ENCODE measurements at places on chromosomes 12 and 14.

DNA sequence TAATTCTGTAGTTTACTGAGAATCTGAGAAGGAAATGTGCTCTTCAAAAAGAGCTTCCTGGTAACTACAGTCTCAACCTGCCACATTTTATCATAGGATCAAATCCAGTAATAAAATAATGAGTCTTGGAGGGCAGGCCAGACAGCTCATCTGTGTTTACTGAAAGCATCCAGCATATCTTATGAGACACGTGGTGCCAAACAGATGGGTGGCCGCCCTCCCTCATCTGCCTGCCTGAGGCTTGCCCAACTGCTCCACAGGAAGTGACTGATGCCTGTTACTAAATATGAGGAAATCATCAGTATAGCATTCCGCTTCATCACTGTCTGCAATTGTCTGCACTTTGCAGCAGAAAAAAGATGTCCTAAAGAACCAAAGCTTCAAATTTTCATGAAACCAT is 13.5 kb downstream of the DHRS7 start:
- no peak overlapping the region for H3K4me3 ChIP-seq
- H3K27ac ChIP-seq = no peak overlapping the region
- no peaks in the 10 kb centered on the region for H3K4me1 ChIP-seq
- DNase-seq = no peak
- H3K36me3 ChIP-seq = no peaks in the 10 kb centered on the region

- H3K4me3 ChIP-seq = no peak overlapping the region
- DNase-seq = no peak
- H3K27ac ChIP-seq = no peak overlapping the region
Observed at GRCh38 chr14:69620211-69620611, 8.8 kb downstream of the SUSD6 start.

GRCh38 chr14:99971941-99972747 is 93.1 kb upstream of the EVL start:
- peak overlapping the region; percentile 10 for H3K4me3 ChIP-seq
- no peak overlapping the region for H3K27ac ChIP-seq
- no peaks in the 10 kb centered on the region for H3K4me1 ChIP-seq
- no peaks in the 10 kb centered on the region for H3K36me3 ChIP-seq

GRCh38 chr12:6554168-6555017 is 1.4 kb downstream of the IFFO1 start:
- no peaks in the 10 kb centered on the region for H3K27me3 ChIP-seq
- H3K4me3 ChIP-seq = peak overlapping the region; percentile 91
- DNase-seq = peak; percentile 75
- H3K27ac ChIP-seq = no peak overlapping the region

GRCh38 chr12:104694161-104694560 is 237.4 kb downstream of the CHST11 start:
- no peak overlapping the region for H3K4me3 ChIP-seq
- no peaks in the 10 kb centered on the region for H3K36me3 ChIP-seq
- H3K27ac ChIP-seq = no peak overlapping the region

- H3K36me3 ChIP-seq = no peaks in the 10 kb centered on the region
- no peak for DNase-seq
- H3K27me3 ChIP-seq = no peaks in the 10 kb centered on the region
- H3K4me1 ChIP-seq = no peaks in the 10 kb centered on the region
- H3K27ac ChIP-seq = no peak overlapping the region
Observed at GRCh38 chr14:60278350-60278749, 29.3 kb downstream of the PPM1A start.

DNA sequence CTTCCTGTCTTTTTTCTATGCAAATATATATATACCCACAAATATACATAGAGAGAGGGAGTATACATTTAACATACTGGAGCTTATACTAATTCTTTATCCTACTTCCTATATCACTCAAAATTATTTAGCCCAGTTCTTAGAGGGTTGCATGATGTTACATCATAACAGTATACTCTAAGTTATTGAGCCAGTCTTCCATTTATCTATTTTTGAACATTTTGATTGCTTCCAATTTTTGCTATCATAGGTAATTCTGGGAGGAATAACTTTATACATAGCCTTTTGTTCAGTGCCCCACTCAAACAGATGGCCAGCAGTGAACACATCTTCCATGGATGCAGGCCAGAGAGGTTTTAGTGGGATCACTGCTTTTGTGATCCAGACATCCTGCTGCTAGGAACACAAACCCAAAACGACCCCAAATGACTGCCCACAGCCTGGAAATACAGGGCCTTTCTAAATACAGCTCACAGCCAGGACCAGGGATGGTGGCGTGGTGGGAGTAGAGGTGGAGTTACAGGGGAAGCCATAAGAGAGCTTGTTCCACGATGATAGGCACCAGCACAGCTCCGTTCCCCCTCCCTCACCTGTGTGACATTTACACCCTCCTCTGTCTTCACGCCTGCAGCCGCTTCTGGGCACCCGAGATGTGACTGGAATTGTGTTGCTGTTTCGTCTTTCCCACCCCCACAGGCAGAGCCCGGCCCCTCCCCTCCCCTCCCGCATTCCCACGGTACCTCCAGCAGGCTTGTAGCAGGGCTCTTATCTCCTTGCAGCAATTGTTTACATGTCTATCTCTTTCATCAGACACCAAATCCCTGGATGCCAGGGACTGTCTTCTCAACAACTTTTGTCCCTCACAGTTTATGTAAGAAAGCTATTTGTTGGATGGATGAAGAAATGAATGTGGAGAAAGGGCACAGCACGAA is 30.7 kb upstream of the HDAC7 start:
- peaks cover 5% of the 10 kb centered on the region for H3K36me3 ChIP-seq
- H3K4me1 ChIP-seq = 0 out of 2 replicates have a peak, but pooled peaks cover 10% of the 10 kb centered on the region
- no peaks in the 10 kb centered on the region for H3K27me3 ChIP-seq
- H3K4me3 ChIP-seq = no peak overlapping the region

DNA sequence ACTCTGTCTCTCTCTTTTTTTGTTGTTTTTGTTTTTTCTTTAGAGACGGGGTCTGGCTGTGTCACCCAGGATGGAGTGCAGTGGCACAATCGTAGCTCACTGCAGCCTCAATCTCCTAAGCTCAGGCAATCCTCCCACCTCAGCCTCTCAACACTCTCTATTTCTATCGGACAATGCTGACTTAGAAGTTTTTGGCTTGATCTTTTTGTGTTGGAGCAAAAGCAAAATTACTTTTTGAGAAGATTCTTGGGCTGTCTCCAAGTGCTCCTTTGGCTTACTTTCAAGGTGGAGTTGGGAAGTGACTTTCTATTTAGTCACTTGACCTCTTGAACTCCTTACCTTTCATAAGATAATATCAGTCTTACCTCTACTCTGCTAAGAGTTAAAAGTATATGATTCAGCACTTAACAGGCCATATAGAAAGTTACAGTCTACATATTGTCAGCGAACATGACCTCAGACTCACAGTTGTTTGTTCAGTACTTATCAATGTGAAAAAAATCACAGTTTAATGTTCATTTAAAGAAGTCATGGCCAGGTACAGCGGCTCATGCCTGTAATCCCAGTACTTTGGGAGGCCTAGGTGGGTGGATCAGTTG is 15.4 kb upstream of the MIA2 start:
- H3K27me3 ChIP-seq = no peaks in the 10 kb centered on the region
- 0 out of 2 replicates have a peak, but pooled peaks cover 4% of the 10 kb centered on the region for H3K4me1 ChIP-seq
- DNase-seq = no peak
- H3K4me3 ChIP-seq = no peak overlapping the region
- H3K36me3 ChIP-seq = no peaks in the 10 kb centered on the region
- no peak overlapping the region for H3K27ac ChIP-seq

DNA sequence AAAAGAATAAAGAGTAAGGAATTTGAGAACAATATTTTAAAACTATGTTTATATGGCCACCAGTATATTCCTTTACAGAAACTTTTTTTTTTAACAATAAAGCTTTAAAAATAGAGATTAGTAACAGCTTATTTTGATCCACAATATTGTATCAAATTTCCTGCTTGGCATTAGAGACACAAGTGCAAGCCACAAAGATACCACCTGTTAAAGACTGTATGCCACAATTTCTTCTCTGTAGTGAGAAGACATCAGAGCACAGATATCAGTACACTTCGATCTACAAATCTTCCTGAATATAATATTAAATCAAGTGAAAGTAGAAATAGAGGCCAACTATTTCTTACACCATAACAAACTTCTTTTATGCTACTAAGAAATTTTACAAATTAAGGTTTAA is 68.0 kb downstream of the GALNT4 start:
- no peak overlapping the region for H3K27ac ChIP-seq
- H3K36me3 ChIP-seq = no peaks in the 10 kb centered on the region
- peaks cover 5% of the 10 kb centered on the region for H3K4me1 ChIP-seq

DNA sequence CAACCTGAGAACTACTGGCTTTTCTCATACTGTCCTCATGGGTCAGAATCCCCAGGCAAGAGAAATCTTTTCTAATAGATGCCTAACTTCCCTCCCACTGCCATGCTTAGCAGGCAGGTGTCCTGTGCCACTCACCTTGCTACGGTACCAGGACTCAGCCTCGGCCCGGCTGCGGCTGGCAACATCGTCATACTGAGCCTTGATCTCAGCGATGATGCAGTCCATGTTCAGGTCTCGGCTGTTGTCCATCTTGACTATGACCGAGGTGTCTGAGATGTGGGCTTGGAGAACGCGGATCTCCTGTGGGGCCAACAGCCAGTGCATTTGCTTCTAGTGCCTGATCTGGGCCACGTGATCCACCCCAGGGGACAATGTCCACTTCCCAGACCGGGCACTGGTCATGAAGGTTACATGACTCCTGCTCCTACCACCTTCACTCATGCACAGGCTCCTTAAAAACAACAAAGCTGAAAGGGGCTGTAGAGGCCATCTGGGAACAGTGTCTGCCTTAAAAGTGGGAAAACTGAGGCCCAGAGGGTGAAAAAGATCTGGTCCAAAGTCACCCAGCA is 4.1 kb downstream of the KRT85 start:
- DNase-seq = no peak
- H3K4me3 ChIP-seq = no peak overlapping the region
- H3K4me1 ChIP-seq = peaks cover 6% of the 10 kb centered on the region
- H3K27me3 ChIP-seq = peaks cover 88% of the 10 kb centered on the region
- no peak overlapping the region for H3K27ac ChIP-seq
- H3K36me3 ChIP-seq = no peaks in the 10 kb centered on the region

- H3K27me3 ChIP-seq = no peaks in the 10 kb centered on the region
- peak overlapping the region; percentile 15 for H3K4me3 ChIP-seq
- peaks cover 29% of the 10 kb centered on the region for H3K4me1 ChIP-seq
- DNase-seq = peak; percentile 44
- no peaks in the 10 kb centered on the region for H3K36me3 ChIP-seq
Observed at GRCh38 chr14:72888636-72889201, 5.2 kb downstream of the DPF3 start.

DNA sequence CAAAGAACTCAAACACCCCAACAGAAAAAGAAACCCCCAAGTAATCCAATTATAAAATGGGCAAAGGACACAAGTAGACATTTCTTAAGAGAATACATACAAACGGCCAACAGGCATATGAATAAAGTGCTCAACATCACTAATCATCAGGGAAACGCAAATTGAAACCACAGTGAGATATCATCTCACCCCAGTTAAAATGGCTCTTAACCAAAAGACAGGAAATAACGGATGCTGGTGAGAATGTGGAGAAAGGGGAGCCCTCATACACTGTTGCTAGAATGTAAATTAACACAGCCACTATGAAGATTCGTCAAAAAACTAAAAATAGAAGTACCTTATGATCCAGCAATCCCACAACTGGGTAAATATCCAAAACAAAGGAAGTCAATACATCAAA is 52.4 kb downstream of the CLMN start:
- no peaks in the 10 kb centered on the region for H3K36me3 ChIP-seq
- H3K27ac ChIP-seq = no peak overlapping the region
- no peaks in the 10 kb centered on the region for H3K27me3 ChIP-seq
- H3K4me3 ChIP-seq = no peak overlapping the region

GRCh38 chr12:2672863-2673262 is 121.9 kb upstream of the FKBP4 start:
- no peak for DNase-seq
- H3K4me1 ChIP-seq = no peaks in the 10 kb centered on the region
- no peak overlapping the region for H3K27ac ChIP-seq
- no peaks in the 10 kb centered on the region for H3K36me3 ChIP-seq
- peaks cover 12% of the 10 kb centered on the region for H3K27me3 ChIP-seq

- no peaks in the 10 kb centered on the region for H3K27me3 ChIP-seq
- no peaks in the 10 kb centered on the region for H3K4me1 ChIP-seq
- no peak overlapping the region for H3K4me3 ChIP-seq
- no peak for DNase-seq
- H3K36me3 ChIP-seq = no peaks in the 10 kb centered on the region
- no peak overlapping the region for H3K27ac ChIP-seq
Observed at GRCh38 chr12:103333676-103334075, 162.1 kb downstream of the C12orf42 start.

DNA sequence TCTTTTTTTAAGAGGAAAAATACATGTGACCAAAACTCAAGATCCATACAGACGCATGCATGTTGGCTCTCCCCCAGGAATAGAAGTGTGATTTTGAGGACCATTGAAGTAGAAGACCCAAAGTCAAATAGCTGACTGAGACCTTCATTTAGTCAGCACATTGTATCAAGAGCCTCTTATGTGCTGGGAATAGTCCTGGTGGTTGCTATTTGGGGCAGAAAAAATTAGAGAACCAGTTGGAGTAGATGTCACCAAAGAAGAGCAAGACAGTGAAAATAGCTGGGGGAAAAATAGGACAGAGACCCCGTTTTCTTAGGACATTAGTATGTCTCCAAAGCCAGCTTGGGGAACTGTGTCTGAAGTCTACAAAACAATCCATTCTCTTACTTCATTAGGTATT is 93.6 kb downstream of the PELI2 start:
- no peak overlapping the region for H3K4me3 ChIP-seq
- H3K4me1 ChIP-seq = no peaks in the 10 kb centered on the region
- no peak overlapping the region for H3K27ac ChIP-seq
- no peak for DNase-seq

DNA sequence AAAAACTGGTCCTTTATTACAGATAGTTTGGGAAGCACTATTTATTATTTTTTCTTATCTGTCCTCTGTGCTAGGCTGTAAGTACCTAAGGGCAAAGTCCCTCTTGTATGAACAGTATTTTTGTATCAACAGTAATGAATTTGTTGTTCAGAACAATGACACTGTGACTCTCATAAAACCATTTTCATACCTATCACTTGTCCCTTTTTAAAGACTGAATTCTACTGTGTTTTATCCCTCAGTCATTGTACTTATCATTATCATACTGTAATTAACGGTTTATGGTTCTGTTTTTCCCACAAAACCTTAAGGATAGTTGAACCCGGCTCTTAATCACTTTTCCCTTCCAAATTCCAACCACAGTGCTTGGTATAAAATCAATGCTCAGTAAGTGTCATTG is 69.4 kb downstream of the SRGAP1 start:
- H3K4me3 ChIP-seq = no peak overlapping the region
- no peaks in the 10 kb centered on the region for H3K36me3 ChIP-seq
- no peak overlapping the region for H3K27ac ChIP-seq
- H3K4me1 ChIP-seq = no peaks in the 10 kb centered on the region
